ENCODE measurements at places on chromosomes 3 and 15.

- no peak for DNase-seq
These were observed 275.0 kb downstream of the ZBTB20 start for GRCh38 chr3:114872050-114872449.

DNA sequence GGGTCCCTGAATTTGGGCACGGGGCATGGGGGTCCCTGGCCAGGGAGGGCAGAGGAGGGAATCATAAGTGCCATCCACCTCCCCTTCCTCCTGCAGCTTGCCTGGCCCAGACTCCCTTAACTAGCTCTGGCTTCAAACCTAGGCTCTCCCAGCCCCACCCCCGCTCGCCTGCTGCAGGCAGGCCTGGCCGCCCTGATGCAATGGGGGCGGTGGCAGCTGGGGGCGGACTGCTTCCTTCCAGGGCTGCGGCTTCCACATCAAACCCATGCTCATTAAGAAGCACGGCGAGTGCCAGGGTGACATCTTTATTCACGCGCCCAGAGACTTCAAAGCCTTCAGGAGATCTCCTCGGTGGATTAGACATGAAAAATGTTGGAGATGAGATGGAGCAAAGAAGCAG is 123.1 kb downstream of the TPRA1 start:
- no peak for DNase-seq

- DNase-seq: no peak
These were observed 13.0 kb downstream of the NKTR start for GRCh38 chr3:42613462-42613861.

DNA sequence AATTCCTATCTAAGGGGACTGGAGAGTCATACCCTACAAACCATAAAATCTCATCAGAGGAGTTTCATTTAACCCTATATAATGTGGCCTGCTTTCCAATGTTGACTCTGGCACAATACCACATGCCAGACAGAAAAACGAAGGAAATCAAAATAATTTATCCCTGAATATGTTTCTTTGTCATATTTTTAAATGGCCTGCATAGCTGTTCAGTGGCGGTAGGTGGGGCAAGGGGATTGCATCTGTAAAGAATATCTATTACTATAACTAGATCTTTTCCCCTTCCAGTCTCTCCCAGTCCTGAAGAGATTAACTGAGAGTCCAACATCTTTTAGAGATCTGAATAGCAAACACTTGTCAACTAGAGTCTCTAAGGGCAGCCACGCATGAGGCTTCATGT is 278.1 kb upstream of the CTNNB1 start:
- DNase-seq: no peak

DNA sequence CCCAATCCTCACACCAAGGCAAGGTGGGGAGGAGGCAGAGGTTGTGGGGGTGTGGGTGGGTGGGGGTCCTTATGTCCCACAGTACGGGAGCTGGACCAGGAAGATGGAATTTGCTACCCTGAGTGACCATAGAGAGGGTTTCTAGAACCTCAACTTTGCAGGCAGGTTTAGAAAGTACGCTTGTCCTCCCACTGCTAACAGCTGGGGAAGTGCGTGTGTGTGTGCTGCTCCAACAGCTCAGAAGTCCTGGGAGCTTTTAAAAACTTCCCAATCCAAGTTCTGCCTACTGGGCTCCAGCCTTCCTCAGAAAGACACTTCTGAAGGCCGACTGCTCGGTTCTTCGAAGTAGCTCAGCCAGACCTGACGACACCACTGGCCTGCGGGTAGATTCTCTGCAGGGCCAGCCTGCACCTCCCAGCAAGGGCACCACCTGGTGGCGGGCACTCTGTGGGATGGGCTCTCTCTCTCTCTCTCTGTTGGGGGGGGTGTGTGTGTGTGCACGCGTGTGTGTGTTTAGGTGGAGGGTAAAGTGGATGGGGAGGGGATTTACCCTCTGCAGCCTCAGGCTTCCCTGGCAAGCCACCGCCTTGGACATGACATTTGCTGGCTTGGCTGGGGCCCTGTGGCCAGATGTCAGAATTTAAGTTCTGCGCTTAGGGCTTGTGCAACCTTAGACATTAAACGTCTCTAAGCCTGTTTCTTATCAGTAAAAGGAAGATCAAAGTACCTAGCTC is 15.6 kb downstream of the TMEM158 start:
- DNase-seq: peak; percentile 58

- DNase-seq: no peak
These were observed 244.4 kb upstream of the ARPP21 start for GRCh38 chr3:35394905-35395304.

DNA sequence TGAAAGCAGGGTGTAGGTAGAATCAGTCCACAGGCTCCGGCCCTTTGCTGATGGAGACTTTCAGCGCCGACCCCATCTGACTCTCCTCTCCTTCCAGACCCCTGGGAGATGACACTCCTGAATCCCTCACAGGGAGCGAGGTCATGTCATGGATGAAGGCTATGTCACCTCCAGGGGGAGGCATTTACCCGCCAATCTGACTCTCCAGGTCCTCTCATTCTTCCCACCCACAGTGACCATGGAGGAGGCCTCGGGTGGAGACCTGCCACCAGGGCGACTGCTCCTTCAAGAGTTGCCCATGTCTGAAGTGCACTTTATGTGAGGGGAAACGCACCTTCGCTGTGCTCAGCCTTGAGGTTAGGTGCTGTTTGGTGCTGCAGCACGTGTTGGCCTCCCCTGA is 112.7 kb downstream of the KLF13 start:
- DNase-seq: peak; percentile 30

DNA sequence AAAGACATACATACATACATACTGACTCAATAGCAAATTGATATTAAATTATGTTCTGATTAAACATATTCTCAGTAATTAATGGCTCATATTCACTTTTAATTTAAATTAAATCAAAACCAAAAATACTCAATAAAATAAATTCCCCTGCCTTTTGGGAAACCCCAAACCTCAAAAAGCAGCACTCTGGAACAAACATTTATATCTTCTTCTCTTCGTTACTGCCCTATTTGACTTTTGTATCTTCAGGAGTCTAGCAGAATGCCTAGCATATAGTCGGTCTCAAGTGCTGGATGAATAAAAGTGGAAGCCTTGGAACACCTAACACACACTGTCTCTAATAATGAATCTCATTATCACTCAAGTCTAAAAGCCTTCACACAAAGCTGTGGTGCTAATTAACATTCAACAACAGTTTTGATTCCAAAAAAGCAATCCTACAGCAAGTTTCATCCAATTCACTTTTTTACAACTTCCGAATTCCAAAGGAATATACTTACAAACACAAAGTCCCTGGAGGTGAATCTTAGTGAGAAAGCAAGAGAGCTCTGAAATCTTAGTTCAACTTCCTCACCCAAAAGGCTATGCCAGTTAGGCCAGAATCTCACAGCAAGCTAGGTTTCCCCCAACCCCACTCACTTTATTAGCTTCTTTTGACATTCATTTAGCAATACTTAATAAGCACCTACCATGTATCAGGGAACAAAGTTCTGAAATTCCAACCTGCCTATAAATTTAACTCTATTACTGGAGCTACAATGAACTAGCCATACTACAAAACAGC is 35.0 kb downstream of the GSK3B start:
- DNase-seq: no peak

DNA sequence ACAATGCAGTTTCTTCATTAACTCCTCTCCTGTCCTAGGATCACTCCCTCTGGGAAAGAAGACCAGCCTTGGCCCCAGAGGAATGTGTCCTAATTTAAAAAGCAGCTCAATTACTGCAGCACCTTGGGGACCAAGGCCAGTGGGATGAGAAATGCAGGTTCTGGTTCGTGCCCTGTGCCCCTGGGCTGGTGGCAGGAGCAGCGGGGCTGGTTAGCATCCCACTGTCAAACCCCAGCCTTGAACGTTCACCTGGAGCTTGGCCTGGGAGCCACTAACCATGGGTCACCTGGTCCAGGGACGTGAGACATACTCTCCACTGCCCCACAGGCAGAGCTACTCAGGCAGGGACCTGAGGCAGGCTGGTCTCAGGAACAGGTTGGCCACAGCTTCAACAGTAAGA is 8.4 kb upstream of the RTP3 start:
- no peak for DNase-seq

- DNase-seq: no peak
These were observed 98.5 kb downstream of the MTHFS start for GRCh38 chr15:79798311-79798710.
